ELR (cell line): ENCODE measurements at places on chromosomes 1 and 21.
A peak's percentile ranks its signal among the peaks of the same experiment; 100 is the strongest.

DNA sequence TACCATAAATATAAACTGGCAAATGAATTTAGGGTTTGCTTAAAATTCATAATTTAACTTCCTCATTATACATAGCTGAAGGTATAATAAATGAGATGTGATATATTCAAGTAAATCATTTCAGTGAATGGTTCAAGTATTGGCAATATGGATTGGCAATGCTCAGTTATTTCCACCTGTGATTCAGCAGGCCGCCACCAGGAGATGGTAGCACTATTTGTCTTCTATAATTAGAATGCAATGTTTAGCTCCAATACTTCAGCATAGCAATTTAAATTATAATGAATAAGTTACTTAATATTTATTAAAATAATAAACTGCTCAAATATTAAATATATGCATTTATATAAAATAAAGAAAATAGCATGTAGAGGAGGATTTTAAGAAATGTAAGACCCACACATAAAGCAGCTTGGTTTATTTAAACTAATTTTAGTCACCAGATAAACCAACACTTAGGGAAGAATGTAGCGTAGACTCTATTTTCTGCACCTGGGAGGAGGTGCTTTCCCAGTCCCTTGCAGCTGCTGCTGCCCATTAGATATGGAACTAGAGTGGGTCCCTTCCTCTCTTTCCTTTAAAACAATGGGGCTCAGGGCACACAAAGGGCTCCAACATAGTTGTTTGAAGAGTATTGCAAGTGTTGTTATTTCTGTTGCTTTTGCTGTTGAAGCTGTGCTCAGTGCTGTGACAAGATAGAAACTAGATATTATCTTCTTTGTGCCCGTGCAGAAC lies 62.1 kb downstream of the PLPPR4 start:
- peak; percentile 15 for DNase-seq

DNA sequence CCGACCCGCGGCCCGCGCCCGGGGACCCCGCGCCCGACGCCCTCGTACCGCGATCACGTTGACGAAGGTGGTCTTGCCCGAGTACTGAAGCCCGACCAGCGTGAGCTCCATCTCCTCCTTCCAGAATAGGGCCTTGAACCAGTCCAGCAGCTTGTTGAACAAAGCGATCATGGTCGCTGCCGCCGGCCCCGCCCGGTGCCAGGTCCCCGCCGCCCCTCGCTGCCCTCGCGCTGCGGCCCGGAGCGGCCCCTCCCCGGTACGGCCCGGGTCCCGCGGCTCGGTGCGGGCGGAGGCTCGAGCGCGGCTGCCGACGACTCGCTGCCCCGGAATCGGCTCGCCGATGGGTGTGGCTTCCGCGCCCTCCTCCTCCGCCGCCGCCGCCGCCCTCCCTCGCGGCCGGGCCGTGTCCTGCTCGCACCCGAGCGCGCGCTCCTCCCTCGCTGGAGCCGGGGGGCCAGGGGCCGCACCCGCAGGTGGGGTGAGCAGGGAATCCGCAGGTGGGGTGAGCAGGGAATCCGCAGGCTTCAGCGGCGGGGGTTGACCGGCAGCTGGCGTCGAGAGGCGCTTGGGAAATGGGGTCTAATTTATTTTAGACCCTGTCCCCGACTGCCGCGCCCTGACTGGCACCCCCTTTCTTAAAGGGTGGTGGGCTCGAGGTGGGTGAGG lies at the start of gene ARL8A:
Gene ARL8A, minus strand, starts transcription at position 336 of the 666 bp plus-strand sequence. Its CDS starts 165 bp downstream, at position 171.
- peak; percentile 55 for DNase-seq

DNA sequence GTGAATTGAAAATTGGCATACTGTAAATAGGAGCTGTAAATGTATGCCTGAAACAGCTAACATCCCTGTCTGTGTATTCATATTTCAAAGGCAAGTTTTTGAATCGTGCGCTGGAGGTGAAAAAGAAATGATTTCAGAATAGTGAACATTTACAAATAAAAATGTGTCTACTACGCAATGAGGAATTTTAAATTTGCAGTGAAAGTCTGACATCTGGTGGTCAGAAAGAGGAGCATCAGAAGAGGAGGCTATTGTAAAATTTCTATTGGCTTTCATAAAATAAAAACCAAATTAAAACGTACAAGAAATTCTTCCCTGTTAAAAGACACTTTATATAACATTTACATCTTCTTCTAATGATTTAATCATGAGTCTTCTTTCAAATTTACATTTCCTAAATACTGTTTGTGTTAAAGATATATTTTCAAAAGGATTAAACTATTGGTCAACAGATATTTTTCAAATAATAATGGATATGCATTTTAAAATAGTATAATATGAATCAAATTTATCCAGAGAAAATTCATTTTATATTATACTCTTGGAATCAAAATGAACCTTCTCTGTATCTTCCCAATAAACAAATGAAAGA lies 113.7 kb upstream of the RRP15 start:
- peak; percentile 61 for DNase-seq

DNA sequence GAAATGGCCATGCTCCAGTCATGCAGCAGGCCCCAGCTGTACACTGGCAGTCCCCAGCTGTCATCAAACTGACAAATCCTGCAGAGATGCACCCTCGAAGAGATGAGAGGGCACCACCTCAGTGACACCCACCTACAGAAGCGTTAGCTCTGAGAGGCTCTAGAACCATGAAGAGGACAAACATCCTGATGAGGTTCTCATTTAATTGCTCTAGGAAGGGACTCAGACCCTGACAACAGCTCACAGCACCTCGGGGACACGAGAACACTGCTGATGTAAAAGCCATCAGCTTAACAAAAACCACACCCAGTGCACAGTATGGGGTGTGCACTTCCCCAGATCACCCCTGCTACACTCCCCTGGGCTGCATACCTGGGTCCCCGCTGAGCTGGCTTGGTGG lies 3.4 kb downstream of the ZNF496 start:
- DNase-seq, result no peak

DNA sequence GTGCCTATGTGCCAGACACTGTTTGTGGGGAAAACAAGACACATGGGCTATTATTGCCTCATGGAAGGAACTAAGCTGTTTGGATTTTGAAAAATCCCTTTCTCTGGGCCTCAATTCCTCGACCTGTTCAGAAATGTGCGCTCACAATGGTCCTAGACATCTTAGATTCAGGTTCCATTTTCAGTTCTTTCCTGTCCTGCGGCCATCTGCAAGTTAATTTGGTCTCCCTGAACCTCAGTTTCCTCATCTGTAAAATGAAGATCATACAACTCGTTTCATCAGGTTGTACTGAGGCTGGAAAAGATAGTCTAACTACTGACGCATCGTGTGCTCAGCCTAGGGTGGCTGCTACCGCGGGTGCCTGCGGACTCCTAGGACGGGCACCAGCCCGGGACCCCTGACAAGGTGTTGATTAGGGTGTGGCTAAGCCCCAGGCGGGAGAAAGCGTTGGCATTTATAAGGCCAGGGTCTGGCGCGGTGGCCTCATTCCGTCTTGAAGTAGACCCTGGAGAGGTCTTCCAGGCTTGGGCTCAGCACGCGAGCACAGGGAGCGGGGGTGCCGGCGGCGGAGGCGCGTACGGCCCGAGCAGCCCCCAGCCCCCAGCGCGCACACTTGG lies 493 bp upstream of the ELOA start:
- DNase-seq, result peak; percentile 53

DNA sequence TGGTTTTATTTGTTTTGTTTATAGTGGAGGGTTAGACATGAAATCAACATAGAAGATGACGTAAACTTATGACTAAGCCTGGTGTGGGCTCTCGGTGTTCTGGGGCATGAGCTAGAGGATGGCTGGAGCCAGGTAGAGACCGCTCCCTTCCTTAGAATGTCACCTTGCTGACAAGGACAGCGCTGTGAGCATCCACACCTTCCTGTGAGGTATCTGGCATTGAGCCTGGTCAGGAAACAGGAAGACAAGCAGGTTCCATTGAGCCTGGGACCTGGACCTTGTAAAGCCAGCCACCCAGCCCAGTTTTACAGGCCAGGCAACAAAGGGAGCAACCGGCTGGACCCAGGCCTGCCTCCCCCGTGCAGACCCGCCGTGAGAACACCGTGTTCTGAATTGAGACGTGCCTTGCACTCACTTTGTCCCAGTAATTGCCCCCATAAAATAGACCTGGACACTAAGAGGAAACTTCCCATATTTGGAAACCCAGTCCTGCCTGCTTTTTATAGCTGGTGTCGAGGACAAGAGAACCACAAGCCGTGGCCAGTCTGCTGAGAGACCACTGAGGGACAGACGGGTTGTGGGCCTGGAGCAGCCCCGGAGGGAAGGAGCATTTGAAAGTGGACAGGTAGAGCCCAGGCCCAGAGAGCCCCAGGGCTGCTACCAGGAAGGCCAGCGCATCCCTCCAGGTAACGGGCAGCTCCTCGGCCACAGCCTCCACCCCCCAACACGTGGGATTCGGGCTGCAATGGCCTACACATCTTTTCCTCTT lies 78.0 kb downstream of the PDE9A start:
- no peak for DNase-seq

DNA sequence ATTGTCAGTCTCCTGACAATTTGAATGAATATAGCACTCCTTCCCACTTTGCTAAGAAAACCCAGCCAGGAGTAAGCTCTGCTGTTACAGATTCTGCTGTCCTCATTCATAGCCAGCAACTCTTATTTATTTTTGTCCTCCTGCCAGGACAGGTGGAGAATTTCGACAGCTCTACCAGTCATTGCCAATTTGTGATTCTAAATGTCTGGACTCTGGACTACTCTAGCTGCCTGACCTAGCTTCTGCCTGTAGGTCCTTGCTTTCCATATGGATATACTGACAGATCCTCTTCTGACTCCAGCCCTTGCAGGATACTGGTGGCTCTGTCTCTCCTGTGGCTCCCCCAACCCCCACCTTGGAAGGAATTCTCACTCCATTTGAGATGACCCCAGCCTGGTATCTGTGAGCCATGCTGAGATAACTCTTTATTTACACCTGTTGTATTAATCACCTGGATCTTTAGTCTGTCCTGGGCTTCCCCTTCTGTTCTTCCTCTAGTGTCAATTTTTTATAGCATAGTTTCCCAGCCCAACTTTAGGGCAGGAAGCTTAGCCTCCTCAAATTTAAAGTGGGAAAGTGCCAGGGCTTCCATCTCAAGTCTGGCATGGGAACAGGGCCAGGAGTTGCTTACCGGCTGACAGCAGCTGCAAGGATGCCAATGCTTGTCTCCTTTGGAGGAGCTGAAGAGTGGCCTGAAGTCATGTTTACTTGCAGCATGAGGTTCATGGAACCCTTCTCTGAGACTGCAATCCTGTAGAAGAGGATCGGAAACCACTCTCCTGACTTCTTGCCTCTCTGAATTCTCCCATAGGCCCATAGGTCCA lies 6.7 kb downstream of the PM20D1 start:
- no peak for DNase-seq

GRCh38 chr1:36350659-36351226 lies 27.3 kb upstream of the EVA1B start:
- peak; percentile 95 for DNase-seq

- no peak for DNase-seq
Measured at GRCh38 chr1:180939711-180940103, 27.0 kb downstream of the KIAA1614 start.

- no peak for DNase-seq
Measured at GRCh38 chr1:7440154-7440553, 330.9 kb upstream of the VAMP3 start.

DNA sequence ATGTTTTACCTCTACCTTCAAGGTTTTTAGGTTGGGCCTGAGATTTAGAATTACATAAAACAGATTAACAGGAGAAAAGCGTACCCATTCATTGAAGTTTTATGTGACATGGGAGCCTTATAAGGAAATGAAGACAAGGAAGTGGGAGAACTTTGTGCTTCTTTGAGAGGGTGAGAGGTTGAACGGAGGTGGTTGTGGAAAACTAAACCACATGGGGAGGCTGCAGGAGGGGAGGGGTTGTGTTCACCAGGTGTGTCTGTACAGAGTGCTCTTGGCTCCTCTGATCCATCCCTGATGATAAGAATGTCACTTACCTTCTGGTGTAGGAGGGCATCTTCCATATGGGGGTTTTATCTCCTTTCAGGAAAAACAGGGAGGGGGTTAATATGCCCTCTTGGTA lies 2.7 kb downstream of the SLX9 start:
- no peak for DNase-seq

GRCh38 chr1:39777306-39777705 lies 6.2 kb upstream of the OXCT2 start:
- DNase-seq, result peak; percentile 9

GRCh38 chr1:179323436-179323835 lies 29.8 kb downstream of the SOAT1 start:
- DNase-seq, result no peak

DNA sequence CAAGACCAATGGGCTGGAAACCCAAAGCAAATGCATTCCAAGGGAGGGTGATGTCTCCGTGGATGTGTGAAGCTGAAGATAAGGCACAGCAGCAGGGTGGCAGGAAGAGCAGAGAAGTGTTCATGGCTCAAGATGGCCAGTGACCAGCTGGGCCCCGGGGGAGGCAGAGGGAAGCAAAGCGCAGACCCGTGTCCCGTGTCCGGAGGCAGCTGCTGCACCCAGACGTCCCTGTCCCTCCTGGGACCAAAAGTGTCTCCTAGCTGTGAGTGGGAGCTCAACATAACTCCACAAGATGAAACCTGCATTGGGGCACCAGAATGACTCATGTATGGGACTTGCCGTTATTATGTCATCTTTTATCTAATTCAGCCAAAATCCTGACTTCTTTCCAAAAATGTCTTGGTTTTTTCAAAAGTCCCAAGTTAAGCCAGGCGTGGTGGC lies 118.2 kb downstream of the RIPK4 start:
- DNase-seq, result peak; percentile 67

- no peak for DNase-seq
Measured at GRCh38 chr1:68725001-68725752, 228.3 kb upstream of the DEPDC1 start.

DNA sequence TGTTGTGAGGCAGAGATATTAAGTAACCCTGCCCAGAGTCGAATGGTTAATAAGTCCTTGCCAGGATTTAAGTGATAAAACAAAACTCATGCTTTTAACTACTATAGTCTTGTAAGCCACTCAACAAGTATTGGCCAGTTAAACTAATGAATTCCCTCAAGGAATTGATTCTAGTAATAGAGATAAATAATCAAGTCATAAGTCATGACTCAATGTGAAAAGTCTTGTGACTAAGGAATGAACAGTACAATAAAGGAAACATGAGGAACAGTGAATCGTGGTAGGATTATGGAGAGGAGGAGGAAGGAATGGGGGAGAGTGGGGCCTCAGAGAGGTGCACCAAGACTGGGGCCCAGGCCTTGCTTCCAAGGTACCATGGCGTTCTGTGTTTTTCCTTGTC lies 104.7 kb downstream of the FGGY start:
- DNase-seq, result peak; percentile 55

DNA sequence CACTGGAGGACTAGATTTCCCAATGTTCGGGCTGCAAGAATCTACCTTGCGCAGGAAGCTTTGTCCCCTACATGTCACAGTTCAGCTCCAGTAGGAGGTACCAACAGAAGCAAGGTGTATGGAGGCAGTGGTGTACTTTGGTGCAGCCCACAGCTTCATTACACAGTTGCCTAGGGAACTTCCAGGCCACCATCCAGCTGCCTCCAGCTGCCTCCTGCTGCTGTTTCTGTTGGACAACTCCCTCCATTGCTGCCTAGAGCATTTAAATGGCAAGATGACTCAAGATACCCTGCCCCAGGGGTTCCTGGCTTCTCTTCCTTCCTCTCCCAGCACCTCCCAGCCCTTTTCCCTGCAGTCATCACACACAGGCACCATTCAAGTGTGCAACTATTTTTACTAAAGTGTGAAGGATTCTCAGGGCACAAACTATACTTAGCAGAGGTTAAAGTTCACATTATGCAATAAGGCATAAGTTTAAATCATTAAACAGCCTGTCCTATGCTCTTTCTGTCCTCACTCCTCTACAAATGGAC lies 39.0 kb upstream of the ATP1A1 start:
- peak; percentile 56 for DNase-seq

GRCh38 chr1:151294742-151295462 lies 12.8 kb downstream of the ZNF687 start:
- DNase-seq, result no peak
